C1 segment of cervical spinal cord (tissue), 14 donors: ENCODE measurements at places on chromosomes 4 and X.

GRCh38 chr4:53465281-53465680 is 87.8 kb downstream of the FIP1L1 start:
- no peak for DNase-seq

GRCh38 chr4:140176735-140177134 is 22.8 kb upstream of the MAML3 start:
- DNase-seq: no peak

- no peak for DNase-seq
Observed at GRCh38 chr4:124505211-124505610, 207.3 kb downstream of the ANKRD50 start.

- DNase-seq: no peak
Observed at GRCh38 chrX:31314921-31315320, 243.1 kb upstream of the FTHL17 start.

DNA sequence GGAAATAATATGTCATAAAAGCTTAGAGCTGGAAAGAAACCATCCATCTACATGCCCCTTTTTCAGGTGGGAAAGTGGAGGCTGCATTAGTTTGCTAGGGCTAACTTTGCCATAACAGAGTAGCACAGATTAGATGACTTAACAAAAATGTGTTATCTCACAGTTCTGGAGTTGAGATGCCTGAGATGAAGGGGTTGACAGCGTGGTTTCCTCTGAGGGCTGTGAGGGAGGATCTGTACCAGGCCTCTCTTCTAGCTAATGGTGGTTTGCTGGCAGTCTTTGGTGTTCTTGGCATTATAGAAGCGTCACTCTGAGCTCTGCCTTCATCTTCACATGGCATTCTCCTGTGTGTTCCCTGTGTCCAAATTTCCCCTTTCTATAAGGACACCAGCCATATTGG is 2.4 kb downstream of the CHRNA9 start:
- DNase-seq: no peak

DNA sequence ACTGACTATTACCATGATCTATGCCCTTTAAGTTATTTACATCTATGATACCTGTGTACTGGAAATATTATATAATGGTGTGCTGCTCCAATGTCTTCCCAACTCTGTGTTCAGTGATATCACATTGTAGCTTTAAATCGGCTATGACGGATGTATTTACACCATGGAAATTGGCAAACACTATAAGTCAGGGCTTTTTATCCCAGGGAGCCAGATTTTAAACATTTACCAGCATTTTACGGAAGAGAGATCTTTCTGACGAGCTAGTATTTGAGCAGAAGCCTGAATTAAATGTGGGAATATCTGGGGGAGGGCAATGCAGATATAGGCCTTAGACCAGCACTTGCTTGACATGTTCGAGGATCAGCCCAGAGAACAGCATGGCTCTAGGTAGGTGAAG is 7.7 kb upstream of the PGM2 start:
- DNase-seq: no peak

GRCh38 chr4:1834047-1834775 is 21.7 kb downstream of the LETM1 start:
- DNase-seq: no peak

DNA sequence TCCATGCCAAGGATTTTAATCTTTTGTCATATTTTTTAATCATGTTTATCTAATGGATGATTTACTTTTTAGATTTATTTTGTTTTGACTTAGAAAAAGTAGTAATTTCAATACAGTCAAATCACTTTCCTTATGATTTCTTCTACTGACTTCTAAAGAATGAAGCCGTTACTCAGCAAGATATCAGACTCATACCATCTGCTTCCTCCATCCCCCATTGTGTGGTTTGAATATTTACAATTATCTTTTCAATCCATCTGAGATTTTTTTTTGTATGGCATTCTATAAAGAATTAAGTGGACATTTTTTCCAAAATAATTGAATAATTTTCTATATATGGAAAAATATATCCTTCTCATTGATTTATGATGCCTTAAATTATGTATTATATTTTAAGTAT is 565.4 kb upstream of the ATOH1 start:
- no peak for DNase-seq

DNA sequence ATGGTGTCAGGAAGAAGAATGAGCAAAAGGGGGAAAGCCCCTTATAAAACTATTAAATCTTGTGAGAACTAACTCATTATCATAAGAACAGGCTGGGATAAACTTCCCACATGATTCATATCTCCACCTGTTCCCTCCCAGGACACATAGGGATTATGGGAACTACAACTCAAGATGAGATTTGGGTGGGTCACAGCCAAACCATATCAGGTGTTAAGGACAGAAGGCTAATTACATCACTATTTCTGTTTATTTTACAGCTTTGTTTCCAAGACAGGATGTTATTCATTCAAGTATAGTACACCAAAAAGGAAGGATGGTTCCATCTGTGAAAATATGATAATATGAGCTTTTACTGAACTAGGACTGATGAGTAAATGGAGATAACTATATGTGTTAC is 63.7 kb upstream of the ARSJ start:
- no peak for DNase-seq

GRCh38 chr4:12734586-12734985 is 749.6 kb downstream of the RAB28 start:
- no peak for DNase-seq

DNA sequence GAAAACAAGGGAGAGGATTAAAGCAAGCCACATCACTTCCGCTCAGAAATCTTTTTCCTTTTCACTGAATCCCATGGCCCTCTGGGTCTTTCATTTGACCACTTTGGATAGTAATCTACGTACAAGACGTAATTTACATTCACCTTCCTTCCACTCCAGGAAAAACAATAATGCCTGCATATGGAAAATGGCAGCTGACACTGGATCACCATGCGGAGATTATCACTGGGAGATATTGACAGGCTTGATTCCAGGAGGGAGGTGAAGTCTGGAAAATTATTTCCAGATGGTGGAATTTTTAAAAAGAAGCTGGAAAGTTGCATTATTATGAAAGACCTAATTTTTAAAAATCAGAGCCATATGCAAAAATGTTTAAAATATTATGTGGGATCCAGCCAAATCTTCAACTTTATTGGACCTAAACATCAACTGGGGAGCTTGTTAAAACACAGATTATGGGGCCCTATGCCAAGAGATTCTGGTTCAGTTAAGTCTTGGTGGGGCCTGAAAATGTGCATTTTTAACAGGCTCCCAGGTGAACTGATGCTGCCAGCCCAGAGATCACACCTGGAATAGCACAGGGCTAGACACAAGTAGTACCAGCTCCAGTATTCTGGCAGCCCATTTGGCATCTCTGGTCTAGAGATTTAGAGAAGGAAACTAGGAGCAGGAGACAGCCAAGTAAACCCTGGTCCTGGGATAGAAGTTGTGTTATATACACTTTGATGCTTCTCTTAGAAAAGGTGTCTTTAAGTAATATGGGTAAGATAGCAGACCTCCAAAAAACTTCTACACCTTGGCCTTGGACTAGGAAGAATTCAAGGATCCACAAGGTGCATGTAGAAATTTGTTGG is 290.3 kb upstream of the LDB2 start:
- no peak for DNase-seq

- no peak for DNase-seq
Observed at GRCh38 chr4:109985993-109986974, 73.6 kb downstream of the EGF start.

- DNase-seq: no peak
Observed at GRCh38 chrX:19775830-19776485, 111.4 kb downstream of the SH3KBP1 start.

- no peak for DNase-seq
Observed at GRCh38 chr4:156084373-156084772, 130.7 kb upstream of the CTSO start.

- no peak for DNase-seq
Observed at GRCh38 chr4:70749313-70749712, 27.5 kb downstream of the RUFY3 start.

DNA sequence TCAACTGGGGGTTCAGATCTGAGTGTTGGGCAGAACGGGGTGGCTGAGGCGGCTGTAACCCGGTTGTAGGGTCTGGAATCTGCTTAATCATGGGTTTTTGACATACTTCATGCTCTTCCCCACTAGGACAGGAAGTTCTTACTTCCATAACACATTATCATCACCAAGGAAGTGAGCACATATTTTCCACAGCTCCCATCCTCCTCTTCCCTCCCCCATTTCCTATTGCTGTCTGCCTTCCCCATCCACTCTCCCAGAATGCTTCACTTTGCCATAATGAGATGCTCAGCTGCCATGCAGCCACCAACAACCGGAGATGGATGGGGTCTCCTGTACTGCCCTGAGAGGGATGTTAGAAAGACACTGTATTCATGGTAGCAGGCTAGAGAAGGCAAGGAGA is 6.4 kb upstream of the DCUN1D4 start:
- DNase-seq: no peak

- DNase-seq: no peak
Observed at GRCh38 chrX:11108253-11108941, 2.7 kb upstream of the HCCS start.

GRCh38 chrX:147848543-147849443 is 62.9 kb upstream of the FMR1 start:
- no peak for DNase-seq

DNA sequence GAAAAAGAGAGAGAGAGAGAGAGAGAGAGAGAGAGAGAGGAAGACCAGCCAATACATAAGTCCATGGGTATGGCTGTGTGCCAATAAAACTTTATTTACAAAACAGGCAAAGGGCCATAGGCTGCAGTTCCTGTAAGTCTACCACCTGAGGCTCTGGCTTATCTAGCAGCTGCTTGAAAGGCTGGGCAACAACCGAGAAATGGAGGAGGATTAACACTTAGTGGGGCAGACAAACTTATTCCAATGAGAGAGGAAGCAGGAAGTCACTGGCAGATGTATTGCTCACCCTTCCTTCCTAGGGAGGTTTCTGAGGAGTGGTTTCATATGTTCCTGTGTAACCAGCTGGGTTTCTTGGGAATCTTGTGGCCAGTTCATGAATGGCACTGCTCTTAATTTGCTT is 4.7 kb upstream of the GPR143 start:
- no peak for DNase-seq

DNA sequence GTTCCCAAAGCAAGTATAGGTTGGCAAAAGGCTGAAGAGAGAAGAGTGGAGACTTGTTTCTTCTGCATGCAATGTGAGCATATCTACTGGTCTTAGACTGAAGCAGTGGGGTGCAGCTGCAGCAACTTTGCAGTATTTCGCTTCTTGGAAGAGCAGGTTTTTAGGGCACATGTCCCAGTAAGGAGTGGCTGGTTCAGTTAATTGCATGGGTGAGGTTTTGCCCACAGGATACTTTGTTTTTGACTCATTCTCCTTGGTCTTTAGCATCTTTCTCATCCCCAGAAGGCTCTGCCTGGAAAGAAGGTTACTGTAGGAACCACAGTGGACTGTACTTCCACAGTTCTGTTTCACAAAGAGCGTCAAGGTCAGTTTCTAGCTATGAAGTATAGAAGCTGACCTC is 68.0 kb upstream of the NR3C2 start:
- no peak for DNase-seq

GRCh38 chr4:65600656-65601055 is 69.6 kb downstream of the EPHA5 start:
- DNase-seq: no peak

DNA sequence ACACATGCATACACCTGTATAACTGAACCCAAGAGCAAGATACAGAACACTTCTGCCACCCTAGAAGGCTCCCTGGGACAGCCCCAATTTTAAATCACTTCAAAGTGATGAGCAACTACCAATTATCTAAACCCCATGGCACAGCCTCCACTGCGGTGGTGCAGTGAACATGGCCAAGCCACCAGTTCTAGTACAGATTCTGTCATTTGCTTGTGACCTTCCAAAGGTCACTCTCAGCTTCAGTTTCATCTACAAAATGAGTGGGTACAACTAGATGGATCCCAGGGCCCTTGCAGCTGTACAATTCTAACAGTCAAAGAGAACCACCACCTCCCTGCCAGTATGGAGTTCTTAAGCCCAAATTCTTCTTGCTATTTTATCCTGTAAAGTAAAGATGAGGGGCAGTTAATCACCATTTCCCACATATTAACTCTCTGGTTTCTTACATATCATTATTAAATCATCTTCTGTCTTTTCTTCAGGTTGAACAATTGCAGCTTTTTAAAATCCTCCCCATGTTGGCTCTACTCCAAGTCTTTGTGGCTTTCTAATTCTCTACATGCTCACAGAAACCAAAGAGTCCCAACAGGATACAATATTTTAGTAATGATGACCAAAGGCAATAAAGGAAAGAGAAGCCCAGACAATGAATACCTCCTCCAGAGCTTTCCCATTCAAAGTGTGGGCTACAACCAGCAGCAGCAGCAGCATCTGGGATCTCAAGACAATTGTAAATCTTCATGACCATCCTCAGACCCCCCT is 39.0 kb upstream of the GPM6B start:
- no peak for DNase-seq

DNA sequence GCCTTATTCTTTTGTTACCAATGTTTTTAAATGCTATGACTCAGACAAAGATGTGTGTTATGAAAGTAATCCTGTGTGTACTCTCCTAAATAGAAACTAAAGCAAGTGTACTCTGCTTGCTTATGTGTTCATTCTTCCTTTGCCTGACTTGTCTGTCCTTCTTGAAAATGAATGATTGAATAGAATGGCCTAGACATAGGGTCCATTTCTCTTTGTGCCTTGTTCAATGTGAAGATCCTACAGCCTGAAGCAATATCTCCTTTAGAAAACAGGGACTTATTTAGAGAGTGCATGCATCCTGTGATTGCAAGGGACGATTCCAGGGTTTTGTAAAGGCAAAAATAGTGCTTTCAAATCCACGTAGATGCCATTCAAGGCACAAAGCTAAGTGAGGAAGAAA is 343.6 kb upstream of the TACR3 start:
- DNase-seq: no peak

GRCh38 chr4:38178392-38178995 is 218.3 kb downstream of the PTTG2 start:
- DNase-seq: no peak

- DNase-seq: no peak
Observed at GRCh38 chr4:43253541-43253940, 361.0 kb downstream of the GRXCR1 start.

GRCh38 chr4:172675232-172675631 is 493.4 kb upstream of the GALNT7 start:
- DNase-seq: no peak

DNA sequence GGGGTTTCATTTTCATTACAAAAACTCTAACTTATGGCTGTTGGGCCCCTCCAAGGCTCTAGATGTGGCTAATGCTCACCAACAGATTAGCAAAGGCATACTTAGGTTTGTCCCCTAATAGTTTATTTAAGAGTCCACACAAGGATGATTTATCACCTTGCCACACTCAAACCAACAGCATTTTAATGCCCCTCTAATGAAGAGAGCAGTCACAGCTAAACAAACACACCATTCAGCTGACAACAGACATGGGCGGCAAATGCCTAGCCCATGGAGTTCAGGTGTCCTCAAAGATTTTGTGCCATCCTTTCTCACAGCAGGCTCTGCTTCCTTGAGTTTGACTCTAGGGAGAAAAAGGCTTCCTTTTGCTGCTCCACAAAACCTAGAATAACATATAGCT is 61.8 kb upstream of the CITED1 start:
- no peak for DNase-seq

DNA sequence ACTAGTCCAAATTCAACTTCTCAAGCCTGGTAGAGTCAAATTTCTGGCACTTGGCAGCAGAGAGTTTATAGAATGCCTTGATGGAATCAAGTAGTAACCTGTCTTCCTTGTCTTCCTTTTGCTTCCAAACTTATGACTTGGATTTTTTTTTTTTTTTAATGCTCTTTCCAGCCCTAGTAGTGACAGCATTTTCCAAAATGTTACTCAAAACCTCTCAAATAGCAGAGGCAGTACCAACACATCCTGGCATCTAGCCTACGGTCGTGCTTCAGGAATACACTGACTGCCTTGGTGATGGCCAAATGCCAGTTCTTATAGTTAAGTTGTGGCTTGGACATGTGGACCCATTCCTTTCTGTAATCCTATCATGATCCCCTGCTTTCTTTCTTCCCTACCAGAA is 46.0 kb downstream of the GALNT7 start:
- DNase-seq: no peak
